ENCODE measurements at places on chromosomes 4 and X.

GRCh38 chrX:79065696-79066095, 78.8 kb upstream of the GPR174 start:
- no peak for DNase-seq

GRCh38 chr4:7155590-7156071, 36.7 kb upstream of the SORCS2 start:
- DNase-seq: no peak

DNA sequence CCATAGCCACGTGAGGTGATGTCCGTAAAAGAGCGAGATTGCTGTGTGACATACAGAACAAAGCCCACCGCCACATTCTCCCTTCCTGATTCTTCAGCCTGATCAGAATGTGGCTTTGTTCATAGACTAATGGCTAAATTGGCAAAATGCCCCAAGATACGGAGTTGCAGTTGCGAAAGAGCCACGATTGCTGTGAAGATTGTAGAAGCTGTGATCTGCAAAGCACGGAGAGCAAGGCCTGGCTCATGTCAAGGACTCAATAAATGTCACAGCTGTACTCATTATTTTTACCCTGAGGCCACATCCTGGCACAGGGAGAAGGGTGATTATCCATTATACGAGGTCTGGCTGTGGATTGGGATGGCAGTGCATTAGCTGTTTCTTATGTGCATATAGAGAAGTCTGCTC, 34.2 kb downstream of the ARSD start:
- peak; percentile 71 for DNase-seq

GRCh38 chr4:612052-612748, 13.2 kb upstream of the PDE6B start:
- no peak for DNase-seq

DNA sequence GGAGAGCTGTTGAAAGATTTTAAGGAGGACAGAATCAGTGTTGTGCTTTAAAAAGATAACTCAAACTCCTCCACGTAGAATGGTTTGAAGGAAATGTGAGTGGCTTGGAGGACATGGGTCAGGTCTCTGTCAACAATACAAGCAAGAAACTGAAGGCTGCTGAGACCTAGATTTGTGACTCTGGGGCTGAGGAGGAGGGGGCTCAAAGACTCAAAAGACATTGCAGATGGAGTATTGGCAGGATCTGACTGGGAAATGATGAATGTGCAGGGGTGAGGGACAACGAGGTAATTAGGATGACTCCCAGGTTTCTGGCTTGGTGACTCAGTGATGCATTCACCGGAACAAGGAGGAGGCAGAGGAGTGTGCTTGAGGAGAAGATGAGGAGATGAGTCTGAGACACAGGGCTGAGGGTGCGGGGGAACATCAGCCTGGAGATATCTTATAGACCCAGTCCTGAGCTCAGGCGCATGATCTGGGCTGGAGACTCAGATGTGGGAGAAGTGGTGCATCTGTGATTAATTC, 3.3 kb upstream of the RPS4X start:
- no peak for DNase-seq

DNA sequence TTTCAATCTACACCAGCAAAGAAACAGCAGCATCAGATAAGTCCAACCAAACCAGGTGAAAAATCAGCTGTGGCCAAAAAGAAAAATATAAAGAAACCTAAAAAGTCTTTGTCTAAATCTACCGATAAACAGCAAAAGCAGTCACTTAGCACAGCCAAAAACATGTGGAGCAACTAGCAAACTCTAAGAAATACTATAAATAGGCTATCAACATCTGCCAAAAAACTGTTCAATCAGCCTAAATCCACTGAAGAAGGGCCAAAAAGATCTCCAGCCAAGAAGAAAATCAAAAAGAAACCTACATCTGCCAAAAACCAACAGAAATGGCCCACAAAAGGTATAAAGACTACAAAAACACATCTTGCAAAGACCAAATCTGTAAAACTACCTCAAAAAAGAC, 36.7 kb upstream of the CABS1 start:
- DNase-seq: no peak

DNA sequence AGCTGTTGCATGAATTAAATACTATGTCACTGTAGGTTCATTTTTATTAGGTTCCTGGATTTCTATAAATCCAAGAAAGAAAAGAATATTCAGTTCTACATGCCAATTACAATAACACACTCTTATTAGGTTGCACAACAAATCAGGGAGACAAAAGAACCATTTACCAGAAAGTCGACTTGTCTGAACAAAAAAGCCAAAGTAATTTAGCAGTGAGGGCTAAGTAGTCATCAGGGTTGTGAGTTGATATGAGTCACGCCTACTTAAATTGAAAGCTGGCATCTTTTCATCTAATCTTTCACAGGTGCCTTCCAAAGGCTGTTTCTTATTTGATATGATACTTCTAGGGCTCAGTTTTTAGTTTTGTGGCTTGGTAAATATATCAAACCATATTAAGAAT, 25.4 kb upstream of the GNRHR start:
- no peak for DNase-seq

- no peak for DNase-seq
Observed at GRCh38 chr4:152065545-152065944, 304.7 kb upstream of the GATB start.

GRCh38 chr4:174423257-174423944, 98.9 kb downstream of the HPGD start:
- no peak for DNase-seq

DNA sequence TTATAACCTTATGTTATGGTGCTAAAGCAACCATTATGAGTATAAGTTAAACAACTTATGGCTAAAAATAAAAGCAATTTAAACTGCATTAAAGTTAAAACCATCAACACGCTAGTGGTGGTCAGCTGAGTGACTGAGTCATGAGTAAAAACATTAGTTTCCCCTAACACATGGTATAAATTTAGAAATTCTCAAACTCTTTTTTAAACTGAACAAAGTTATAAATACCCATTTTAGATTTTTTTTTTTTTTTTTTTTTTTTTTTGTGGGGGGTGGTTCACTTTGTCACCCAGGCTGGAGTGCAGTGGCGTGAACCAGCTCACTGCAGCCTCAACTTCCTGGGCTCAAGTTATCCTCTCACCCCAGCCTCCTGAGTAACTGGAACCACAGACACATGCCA, 5.4 kb upstream of the BBS7 start:
- no peak for DNase-seq

DNA sequence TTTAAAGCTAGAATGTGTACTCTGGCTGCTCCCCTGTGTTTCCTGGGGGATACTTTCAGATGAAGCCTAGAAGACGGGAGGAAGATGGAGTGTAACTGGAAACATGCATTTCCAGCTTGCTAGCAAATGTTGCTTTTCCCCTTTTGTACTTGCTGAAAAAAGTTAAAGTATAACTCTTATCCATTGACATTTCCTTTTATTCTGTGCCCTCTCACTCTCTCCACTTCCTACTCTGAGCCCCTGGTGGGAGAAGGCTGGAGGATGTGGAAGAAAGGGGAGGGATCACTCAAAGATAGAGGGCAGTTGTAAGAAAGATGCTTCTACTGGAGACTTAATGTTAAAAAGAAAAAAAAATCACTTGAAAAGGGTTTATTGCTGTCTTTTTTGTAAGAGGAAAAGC, 396.5 kb downstream of the DTHD1 start:
- DNase-seq: no peak

- DNase-seq: no peak
Observed at GRCh38 chr4:82437285-82438005, 7.1 kb downstream of the ENOPH1 start.

GRCh38 chr4:87785731-87786509, 13.4 kb upstream of the IBSP start:
- DNase-seq: no peak

DNA sequence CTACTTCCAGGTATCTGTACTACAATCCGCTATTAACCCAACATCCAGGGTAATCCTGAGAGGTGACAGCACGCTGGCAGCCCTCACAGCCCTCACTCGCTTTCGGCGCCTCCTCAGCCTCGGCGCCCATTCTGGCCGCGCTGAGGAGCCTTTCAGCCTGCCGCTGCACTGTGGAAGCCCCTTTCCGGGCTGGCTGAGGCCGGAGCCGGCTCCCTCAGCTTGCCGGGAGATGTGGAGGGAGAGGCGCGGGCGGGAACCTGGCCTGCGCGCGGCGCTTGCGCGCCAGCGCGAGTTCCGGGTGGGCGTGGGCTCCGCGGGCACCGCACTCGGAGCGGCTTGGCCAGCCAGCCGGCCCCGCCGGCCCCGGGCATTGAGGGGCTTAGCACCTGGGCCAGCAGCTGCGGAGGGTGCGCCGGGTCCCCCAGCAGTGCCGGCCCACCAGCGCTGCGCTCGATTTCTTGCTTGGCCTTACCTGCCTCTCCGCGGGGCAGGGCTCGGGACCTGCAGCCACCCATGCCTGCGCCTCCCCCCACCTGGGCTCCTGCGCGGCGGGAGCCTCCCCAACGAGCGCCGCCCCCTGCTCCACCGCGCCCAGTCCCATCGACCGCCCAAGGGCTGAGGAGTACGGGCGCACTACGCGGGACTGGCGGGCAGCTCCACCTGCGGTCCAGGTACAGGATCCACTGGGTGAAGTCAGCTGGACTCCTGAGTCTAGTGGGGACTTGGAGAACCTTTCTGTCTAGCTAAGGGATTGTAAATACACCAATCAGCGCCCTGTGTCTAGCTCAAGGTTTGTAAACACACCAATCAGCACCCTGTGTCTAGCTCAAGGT, 87.3 kb downstream of the PRSS12 start:
- no peak for DNase-seq

DNA sequence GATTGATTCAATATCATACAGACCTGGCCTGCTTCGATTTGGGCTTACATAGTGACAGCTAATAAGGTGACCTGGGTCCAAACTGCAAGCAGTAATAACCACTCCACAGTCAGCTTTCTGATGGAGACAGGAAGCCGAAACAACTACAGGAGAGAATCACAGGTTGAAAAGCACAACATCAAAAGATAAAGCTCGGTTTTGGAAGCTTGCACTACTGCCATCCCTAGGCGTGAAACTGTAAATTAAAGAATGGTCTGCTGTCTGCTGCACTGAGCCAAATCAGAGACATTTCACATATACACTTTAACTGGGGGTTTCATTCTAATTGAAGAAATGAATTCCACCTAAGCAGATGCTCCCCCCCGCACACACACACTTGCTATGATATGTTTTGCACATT, 116.3 kb downstream of the DHX15 start:
- no peak for DNase-seq

DNA sequence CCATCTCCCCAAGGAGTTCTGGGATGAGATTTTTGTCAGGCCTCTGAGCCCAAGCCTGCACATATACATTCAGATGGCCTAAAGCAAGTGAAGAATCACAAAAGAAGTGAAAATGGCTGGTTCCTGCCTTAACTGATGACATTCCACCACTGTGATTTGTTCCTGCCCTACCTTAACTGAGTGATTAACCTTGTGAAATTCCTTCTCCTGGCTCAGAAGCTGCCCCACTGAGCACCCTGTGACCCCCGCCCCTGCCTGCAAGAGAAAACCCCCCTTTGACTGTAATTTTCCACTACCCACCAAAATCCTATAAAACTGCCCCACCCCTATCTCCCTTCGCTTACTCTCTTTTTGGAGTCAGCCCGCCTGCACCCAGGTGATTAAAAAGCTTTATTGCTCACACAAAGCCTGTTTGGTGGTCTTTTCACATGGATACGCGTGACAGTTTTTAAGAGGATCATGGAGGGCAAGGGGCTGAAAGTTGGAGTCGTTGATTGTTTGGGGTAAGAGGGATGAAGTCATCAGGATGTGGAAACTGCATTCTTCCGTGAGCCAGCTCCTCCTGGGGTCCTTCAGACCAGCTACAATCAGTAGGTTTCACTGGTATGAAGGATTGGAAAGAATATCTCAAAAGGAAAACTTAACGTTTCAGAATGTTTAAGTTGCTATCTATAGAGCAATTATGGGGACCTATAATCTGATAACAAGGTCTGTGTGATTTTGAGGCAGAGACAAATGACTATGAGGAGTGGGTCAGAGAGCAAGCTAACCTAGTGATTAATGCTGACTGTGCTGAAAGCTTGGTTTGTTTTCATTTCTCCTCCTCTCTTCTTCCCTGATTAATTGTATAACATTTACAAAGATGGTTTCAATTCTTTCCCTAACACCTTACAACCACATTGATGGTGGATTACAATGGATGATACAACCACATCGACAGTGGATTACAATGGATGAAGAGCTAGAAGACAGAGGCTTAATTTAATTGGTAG, 28.6 kb upstream of the MAGEA11 start:
- peak; percentile 3 for DNase-seq

DNA sequence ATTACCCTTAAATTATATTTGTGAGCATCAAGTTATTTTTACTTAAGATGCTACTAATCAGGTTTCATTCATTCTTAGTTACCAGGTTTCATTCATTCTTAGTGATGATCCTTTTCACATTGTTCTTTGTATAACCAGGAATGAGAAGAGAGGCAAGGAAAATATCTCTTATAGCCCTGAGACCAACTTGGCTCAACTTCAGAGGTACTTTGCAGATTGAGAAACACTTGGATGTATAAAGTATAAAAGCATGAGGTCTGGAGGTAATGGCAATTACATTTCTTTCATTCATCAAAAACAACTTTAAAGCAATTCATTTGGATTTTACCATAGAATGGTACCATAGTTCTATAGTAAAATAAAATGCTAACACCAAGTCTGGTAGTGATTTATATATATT, 231.0 kb downstream of the PRDM5 start:
- DNase-seq: no peak

DNA sequence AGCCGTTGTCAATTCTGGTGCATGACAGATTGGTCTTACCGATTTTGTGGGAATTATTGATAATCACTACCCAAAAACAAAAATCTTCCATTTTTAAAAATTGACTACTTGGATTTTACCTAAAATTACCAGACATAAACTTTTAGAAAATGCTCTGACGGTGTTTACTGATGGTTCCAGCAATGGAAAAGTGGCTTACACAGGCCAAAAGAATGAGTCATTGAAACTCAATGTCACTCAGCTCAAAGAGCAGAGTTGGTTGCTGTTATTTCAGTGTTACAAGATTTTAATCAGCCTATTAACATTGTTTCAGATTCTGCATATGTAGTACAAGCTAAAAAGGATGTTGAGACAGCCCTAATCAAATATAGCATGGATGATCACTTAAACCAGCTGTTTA, 23.0 kb upstream of the UGT2B17 start:
- DNase-seq: no peak

- DNase-seq: no peak
Observed at GRCh38 chrX:153588782-153589446, 10.0 kb downstream of the CCNQ start.

DNA sequence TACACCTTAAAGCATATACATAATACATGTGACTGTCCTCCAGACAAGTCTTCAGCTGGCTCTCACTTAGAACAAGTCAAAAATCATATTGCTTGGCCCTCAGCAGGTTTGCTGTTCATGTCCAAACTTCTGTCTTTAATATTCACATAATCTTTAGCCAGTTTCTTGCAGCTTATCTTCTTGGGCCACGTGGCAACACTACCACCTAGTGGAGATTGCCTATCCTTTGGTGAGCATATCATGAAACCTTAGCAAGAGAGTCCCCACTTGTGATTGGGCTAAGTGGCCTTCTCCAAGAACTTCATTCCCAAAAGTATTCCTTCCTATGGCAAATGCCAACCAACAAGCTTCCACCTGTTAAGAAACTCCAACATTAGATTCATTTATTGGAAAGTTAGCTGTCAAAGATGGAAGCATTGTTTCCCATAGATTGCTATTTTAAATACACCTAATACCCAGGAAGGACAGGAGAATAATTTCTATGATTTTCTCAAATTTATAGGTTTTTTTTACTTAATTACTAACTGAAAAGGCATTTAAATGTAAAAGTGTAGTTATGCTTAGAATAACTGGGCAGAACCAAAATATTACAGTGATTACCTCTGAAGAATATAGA, 231.9 kb upstream of the INTU start:
- DNase-seq: peak; percentile 73
